Mesangial cell (primary cell): ENCODE measurements at places on chromosomes 4 and X. TPM values are rescaled to one million over a fixed set of nuclear protein-coding genes. Genes with fewer than 3 reads are reported as not detected.

The NWD2 gene
- total RNA-seq, result not detected in 2 replicates

The ACOX3 gene
- 20.9 and 29.0 TPM in 2 replicates for total RNA-seq

The NPY2R gene
- not detected in 2 replicates for total RNA-seq

The PAGE2 gene
- not detected in 2 replicates for total RNA-seq

The GPR173 gene
- total RNA-seq, result 3.9 and 11.3 TPM in 2 replicates

The GABRE gene
- 0.65 and 3.2 TPM in 2 replicates for total RNA-seq

The GRXCR1 gene
- total RNA-seq, result not detected in 2 replicates
